ENCODE measurements at places on chromosomes 3 and 15. TPM values are rescaled to one million over a fixed set of nuclear protein-coding genes. Genes with fewer than 3 reads are reported as not detected.

GRCh38 chr3:48445277-48445882 lies 1.2 kb upstream of the ATRIP start:
- no peak for DNase-seq

DNA sequence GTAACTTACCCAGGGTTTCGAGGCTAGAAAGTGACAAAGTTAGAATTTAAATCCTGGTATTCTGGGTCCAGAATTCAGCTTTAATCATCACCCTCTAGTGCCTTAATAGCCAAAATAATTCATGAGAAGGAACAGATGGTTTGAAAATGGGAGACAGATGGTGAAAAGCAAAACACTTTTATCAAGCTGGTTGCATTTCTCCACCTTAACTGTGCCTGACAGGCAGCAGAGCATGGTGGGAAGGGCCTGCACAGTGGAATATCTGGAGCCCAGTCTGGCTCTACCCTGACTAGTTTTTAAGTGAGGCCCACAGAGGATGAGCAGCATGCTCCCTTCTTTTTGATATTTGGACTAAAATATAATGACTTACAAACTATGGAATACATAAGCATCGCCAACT lies 35.6 kb upstream of the RASGRP1 start:
- no peak for DNase-seq

DNA sequence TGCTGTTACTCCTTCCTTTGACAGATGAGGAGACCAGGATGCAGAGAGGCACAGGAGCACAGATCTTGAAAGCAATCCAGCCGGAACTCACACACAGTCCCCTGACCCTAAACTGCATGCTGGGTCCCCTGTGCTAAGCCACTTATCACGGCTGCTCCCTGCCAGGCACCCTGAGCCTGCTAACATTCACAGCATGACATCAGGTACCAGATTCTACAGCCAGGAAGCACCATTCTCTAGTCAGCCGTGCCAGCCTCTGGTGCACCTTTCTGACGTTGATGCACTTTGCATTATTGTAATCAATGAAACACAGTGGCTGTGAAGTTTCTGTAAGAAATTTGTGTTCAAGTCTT lies 247.3 kb downstream of the OCA2 start:
- no peak for DNase-seq

GRCh38 chr3:55818485-55818884 lies 331.4 kb upstream of the WNT5A start:
- DNase-seq: no peak

- DNase-seq: no peak
Measured at GRCh38 chr3:172276103-172276502, 172.2 kb downstream of the GHSR start.

GRCh38 chr3:15581471-15582394 lies 19.6 kb downstream of the HACL1 start:
- DNase-seq: no peak

DNA sequence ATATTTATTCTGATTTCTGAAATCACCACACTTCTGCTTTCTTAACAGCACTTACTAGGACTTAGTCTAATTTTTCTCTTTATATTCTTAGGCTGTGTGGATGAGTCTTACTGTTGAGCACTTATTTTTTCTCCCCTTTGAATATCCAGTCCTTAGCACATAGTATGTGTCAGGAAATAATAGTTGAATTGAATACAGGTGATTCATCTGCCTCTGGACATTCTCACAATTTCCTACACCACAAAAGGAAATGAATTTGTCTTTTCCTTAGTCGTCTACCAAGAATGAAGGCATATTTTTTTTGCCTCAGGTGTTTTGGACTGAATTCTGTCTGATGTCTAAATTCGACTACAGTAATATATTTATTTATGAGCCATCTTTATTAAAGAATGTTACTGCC lies 204.2 kb downstream of the GHSR start:
- no peak for DNase-seq

DNA sequence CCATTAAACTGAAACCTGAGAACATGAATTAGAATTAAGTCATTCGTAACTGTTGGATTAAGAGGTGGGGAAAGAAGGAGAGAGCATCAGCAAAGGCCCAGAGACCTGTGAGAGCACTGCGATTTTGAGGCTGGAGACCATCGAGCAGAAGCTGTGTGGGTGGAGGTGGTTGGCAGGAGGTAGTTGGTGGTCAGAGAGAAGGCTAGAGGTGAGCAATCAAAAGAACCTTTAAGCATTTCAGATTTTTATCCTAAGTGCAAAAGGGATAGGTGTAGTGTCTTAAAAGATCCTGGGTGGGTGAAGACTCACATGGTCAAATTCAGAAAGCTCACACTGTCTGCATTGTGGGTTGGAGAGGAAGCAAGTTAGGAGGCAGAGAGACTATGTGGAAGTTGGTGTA lies 65.1 kb upstream of the TEX264 start:
- no peak for DNase-seq

GRCh38 chr3:41705893-41706292 lies 256.0 kb downstream of the ULK4 start:
- DNase-seq: no peak

ATP2B2 gene
- total RNA-seq: not detected

CFAP100 gene
- total RNA-seq: not detected

Measured in transverse colon (tissue), 4 donors.